ENCODE measurements at places on chromosomes 6 and 20. TPM values are rescaled to one million over a fixed set of nuclear protein-coding genes. Genes with fewer than 3 reads are reported as not detected.

IRAK1BP1 gene
- total RNA-seq, result 4.7 TPM

GRCh38 chr6:154672086-154672485 lies 61.1 kb upstream of the SCAF8 start:
- no peak for DNase-seq
- no peaks in the 10 kb centered on the region for H3K4me1 ChIP-seq
- no peak overlapping the region for H3K27ac ChIP-seq
- H3K4me3 ChIP-seq, result no peak overlapping the region

DNA sequence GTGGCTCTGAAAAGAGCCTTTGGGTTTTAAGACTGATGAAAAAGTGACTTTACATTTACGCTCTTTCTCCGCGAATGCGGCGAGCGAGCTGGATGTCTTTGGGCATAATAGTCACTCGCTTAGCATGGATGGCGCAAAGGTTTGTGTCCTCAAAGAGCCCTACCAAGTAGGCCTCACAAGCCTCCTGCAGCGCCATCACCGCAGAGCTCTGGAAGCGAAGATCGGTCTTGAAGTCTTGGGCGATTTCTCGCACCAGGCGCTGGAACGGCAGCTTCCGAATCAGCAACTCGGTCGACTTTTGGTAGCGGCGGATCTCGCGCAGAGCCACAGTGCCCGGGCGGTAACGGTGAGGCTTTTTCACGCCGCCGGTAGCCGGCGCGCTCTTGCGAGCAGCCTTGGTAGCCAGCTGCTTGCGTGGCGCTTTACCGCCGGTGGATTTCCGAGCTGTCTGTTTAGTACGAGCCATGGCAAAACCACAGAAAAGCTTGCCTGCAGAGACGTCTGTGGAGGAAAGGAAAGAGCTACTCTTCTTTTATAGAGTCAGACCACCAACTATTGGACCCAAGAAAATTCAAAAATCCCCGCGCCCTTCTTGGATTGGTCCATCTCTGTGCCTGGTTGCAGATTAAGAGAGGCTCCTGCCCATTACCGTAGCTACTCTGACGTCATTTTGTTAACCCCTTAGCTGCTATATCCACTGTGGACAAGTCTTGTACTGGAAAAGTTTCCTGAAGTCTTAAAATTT lies 55.5 kb upstream of the HFE start:
- no peaks in the 10 kb centered on the region for H3K27me3 ChIP-seq
- H3K4me1 ChIP-seq, result peaks cover 2% of the 10 kb centered on the region
- no peaks in the 10 kb centered on the region for H3K36me3 ChIP-seq
- H3K4me3 ChIP-seq, result peak overlapping the region; percentile 95
- DNase-seq, result peak; percentile 82

MUCL3 gene
- 0.37 TPM for total RNA-seq

GABRR1 gene
- total RNA-seq, result 0.17 TPM

DNA sequence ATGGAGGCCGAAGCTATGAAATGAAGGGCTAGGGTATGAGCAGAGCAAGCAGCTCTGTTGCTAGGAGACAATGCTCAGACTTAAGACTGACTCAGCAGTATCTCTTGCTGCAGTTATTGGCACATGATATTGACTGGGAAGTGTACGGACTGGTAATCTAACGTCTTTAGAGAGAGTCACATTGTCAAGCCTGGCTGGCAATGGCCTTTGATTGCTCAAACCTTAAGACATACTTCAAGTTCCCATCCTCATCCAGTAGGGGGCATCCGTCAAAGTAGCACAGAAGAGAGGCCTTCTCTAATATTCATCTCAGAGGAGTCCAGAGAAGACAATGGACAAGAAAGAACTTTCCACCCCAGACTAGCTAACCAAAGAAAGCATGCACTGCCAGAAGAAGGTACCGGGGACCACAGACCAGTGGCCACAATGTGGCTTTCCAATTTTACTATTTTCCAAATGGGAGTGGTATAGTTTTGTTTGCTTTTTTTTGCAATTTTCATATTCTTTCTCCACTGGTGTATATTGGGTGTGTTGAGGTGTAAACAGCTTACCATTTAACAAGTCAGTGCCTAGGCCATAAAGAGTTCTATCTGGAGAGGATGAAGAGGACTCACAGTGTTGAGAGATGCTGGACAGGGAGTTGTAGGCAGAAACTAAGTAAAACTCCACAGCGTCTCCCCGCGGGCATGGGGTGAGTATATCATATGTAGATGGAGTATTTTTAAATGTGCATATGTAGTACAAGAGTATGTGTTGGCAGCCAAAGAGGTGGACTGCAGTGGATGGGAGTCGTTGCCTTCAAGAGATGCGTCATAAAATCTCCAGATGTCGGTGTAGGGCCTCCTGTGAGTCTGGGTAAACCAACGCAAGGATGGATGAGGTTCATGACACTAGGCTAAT lies 36.7 kb downstream of the LRFN2 start:
- peaks cover 4% of the 10 kb centered on the region for H3K4me1 ChIP-seq
- H3K27ac ChIP-seq, result no peak overlapping the region

DNA sequence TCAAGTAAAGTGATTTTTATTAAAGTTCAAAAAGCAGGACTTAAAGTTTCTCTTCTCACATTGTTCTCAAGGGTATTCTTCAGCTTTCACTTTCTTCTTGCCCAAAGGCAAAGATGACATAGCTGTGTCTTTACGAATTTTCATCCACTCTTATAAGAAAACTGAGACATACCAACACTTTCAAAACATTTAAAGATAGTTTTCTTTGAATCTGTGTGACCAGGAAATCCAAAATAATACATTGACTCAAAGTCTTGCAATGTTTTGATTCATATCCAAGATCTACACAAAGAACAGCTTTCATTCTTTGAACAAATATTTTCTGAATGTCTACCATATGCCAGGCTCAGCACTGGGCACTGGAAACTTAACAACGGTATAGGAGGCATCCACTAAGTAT lies 117.9 kb downstream of the SIM1 start:
- no peak overlapping the region for H3K27ac ChIP-seq
- no peak overlapping the region for H3K4me3 ChIP-seq

DNA sequence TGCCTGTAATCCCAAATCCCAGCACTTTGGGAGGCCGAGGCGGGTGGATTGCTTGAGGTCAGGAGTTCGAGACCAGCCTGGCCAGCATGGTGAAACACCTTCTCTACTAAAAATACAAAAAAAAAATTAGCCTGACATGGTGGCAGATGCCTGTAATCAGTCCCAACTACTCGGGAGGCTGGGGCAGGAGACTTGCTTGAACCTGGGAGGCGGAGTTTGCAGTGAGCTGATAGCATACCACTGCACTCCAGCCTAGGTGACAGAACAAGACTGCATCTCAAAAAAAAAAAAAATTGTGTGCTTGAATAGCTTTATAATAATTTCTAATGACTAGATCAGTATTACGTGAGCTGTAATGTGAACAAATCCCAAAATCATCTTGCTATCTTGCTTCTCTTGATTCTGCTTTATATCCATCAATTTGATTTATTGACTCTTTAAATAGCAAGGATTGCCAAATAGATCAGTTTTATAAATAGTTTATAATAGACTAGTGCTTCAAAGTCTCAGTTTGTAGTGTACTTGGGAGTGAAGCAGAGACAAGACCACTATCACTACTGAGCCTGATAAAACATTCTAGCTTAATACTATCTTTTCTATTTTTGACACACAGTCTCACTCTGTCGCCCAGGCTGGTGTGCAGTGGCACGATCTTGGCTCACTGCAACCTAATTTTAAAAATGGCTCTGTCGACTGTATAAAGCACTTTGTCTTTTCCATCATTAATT lies 7.1 kb downstream of the AMD1 start:
- no peaks in the 10 kb centered on the region for H3K27me3 ChIP-seq
- H3K36me3 ChIP-seq, result no peaks in the 10 kb centered on the region
- H3K4me1 ChIP-seq, result peaks cover 9% of the 10 kb centered on the region
- H3K4me3 ChIP-seq, result no peak overlapping the region

FOXF2 gene
- total RNA-seq, result not detected

GRCh38 chr6:1285556-1285955 lies 26.3 kb upstream of the FOXQ1 start:
- DNase-seq, result no peak
- H3K36me3 ChIP-seq, result no peaks in the 10 kb centered on the region
- H3K27ac ChIP-seq, result no peak overlapping the region
- H3K4me3 ChIP-seq, result no peak overlapping the region
- H3K27me3 ChIP-seq, result no peaks in the 10 kb centered on the region
- no peaks in the 10 kb centered on the region for H3K4me1 ChIP-seq

DNA sequence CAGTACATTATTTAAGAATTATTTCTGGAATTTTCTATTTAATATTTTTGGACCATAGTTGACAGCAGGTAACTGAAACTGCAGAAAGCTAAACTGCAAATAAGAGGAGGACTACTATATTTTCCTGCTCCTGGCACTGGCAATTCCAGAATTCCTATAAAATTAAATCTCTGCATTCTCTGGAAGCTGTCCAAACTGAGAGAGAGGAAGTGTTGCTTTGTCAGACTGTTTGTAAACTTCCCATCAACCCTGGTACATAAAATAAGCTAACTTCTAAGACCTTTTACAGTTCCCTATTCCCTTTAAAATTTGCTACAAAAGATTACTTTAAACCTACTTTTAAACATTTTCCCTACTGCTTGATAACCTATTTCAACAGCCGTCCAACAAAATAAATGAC lies 196.1 kb upstream of the RUNX2 start:
- no peak overlapping the region for H3K27ac ChIP-seq
- no peaks in the 10 kb centered on the region for H3K36me3 ChIP-seq
- H3K4me3 ChIP-seq, result no peak overlapping the region
- H3K4me1 ChIP-seq, result no peaks in the 10 kb centered on the region
- DNase-seq, result no peak

DNA sequence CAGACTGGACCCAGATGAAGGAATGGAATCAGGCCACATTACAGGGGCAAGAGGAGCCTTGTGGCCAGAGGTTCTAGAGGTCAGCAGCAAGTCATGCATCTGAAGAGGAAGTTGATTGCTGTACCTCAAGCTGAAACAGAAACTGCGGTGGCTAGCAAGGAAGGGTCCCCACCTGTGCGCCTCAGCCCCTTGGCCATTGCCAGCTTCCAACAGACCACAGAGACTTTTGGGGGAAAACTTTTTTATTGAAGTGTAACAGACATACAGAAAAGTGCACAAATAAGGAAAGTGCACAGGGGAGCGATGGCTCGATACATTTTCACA lies 26.8 kb upstream of the SLC9A8 start:
- H3K4me1 ChIP-seq, result no peaks in the 10 kb centered on the region
- H3K27ac ChIP-seq, result no peak overlapping the region
- no peak for DNase-seq
- H3K36me3 ChIP-seq, result no peaks in the 10 kb centered on the region
- H3K4me3 ChIP-seq, result no peak overlapping the region
- no peaks in the 10 kb centered on the region for H3K27me3 ChIP-seq

PRPH2 gene
- total RNA-seq, result 0.65 TPM

POFUT1 gene
- total RNA-seq, result 24.4 TPM

GRCh38 chr6:36840432-36841403 lies 1.5 kb upstream of the CPNE5 start:
- H3K27me3 ChIP-seq, result peaks cover 43% of the 10 kb centered on the region
- peak overlapping the region; percentile 79 for H3K4me3 ChIP-seq
- no peak overlapping the region for H3K27ac ChIP-seq
- H3K4me1 ChIP-seq, result no peaks in the 10 kb centered on the region
- no peaks in the 10 kb centered on the region for H3K36me3 ChIP-seq

LYRM4 gene
- total RNA-seq, result 61.3 TPM

GRCh38 chr20:39758876-39759275 lies 796.7 kb downstream of the DHX35 start:
- no peaks in the 10 kb centered on the region for H3K36me3 ChIP-seq
- no peak overlapping the region for H3K4me3 ChIP-seq
- no peaks in the 10 kb centered on the region for H3K27me3 ChIP-seq
- no peak overlapping the region for H3K27ac ChIP-seq

GRCh38 chr20:34538671-34539123 lies 19.8 kb upstream of the MAP1LC3A start:
- peaks cover 19% of the 10 kb centered on the region for H3K36me3 ChIP-seq
- peak; percentile 82 for DNase-seq
- H3K27ac ChIP-seq, result no peak overlapping the region
- no peak overlapping the region for H3K4me3 ChIP-seq
- peaks cover 2% of the 10 kb centered on the region for H3K4me1 ChIP-seq

HLA-DOB gene
- total RNA-seq, result not detected

DNA sequence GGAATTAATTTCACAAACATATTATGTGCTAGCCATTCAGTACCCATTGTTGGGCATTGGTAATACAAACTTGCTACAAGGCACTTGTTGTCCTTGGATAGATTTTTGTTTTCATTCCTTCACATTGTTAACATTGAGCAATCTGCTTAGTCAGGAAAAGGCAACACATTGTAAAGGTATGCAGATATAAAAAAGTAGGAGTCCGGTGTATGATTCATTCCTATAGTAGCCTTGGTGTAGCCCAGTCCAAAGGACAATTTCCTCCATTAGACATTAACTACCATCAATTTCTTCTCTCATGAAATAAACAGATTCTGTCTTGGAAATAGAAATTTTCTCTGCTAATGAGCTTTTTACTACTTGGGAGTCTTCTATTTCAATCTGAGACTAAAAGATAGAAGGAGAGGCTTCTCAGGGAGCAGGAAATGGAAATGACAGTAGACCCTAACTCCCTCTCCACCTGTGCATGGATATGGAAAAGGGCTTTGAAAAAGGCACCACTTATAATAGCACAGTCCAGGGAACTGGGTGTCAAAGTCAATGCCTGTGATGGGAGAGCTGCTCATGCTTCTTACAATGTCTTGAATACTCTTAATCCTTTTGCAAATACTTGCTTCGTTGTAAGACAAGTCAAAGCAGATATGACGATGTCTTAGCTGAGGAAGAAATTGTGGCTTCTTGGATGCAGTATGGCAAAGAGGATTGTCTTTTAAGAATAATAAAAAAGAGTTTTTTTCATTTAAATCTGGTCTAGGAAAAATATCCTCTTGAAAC lies 369.4 kb upstream of the CITED2 start:
- no peaks in the 10 kb centered on the region for H3K27me3 ChIP-seq
- no peak overlapping the region for H3K4me3 ChIP-seq
- no peaks in the 10 kb centered on the region for H3K36me3 ChIP-seq

- no peaks in the 10 kb centered on the region for H3K4me1 ChIP-seq
- no peaks in the 10 kb centered on the region for H3K27me3 ChIP-seq
- H3K27ac ChIP-seq, result no peak overlapping the region
- peak; percentile 29 for DNase-seq
- H3K4me3 ChIP-seq, result no peak overlapping the region
Measured at GRCh38 chr6:53734473-53735299, 60.1 kb upstream of the LRRC1 start.

ZMYND8 gene
- 163 TPM for total RNA-seq

GRCh38 chr20:23269954-23270353 lies 80.6 kb upstream of the NXT1 start:
- no peaks in the 10 kb centered on the region for H3K4me1 ChIP-seq
- H3K27me3 ChIP-seq, result no peaks in the 10 kb centered on the region
- no peak overlapping the region for H3K27ac ChIP-seq
- DNase-seq, result no peak
- no peaks in the 10 kb centered on the region for H3K36me3 ChIP-seq

DNA sequence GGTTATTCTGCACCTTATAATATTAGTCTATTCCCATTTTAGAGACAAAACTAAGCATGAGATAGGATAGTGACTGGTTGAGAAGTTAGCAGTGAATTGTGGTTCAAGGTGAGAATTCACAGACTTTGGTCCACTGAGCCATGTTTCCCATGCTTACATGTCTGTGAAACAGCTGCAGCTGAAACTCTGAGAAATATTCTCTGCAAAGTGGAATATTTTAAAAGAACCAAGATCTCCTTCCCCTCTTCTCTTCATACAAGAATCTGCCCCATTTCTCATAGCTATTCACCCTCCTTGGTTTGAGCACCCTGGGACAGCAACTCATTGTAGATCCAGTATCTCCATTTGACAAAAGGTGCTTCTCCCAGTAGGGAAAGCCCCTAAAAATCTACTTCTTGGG lies 70.2 kb upstream of the TMEM170B start:
- no peaks in the 10 kb centered on the region for H3K27me3 ChIP-seq
- H3K4me3 ChIP-seq, result no peak overlapping the region
- DNase-seq, result no peak
- H3K36me3 ChIP-seq, result no peaks in the 10 kb centered on the region
- no peak overlapping the region for H3K27ac ChIP-seq

SRMS gene
- 0.29 TPM for total RNA-seq

Measured in H1 (cell line).